Left ventricle myocardium inferior (tissue), 1 donor: ENCODE measurements at places on chromosomes 5 and 9. TPM values are rescaled to one million over a fixed set of nuclear protein-coding genes. Genes with fewer than 3 reads are reported as not detected.

Gene ADRA1B
- total RNA-seq, result 2.5 TPM

Gene IGFBPL1
- total RNA-seq, result not detected

Gene SAXO1
- total RNA-seq, result 0.03 TPM

Gene ARSK
- total RNA-seq, result 3.7 TPM

DNA sequence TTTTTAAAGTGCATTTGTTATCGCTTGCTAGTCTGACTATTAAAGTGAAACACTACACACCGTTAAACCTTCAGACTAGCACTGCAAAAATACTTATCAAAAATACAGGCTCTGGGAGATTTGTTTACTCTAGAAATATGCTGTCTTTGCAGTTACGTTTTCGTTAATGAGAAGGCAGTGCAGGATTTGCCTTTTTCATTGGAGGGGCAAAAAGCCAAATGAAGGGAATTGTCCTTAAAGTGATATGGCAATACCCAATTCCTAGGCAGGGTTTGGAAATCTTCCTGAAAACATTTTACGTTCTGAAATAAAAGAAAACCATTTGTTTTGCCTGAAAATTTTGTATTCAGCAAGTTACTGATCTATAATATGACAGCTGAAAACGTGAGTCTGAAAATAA, 1800.2 kb downstream of the MAT2B start:
- DNase-seq, result no peak

- DNase-seq, result no peak
These were observed 301.3 kb upstream of the IRX4 start for GRCh38 chr5:2184026-2184366.

DNA sequence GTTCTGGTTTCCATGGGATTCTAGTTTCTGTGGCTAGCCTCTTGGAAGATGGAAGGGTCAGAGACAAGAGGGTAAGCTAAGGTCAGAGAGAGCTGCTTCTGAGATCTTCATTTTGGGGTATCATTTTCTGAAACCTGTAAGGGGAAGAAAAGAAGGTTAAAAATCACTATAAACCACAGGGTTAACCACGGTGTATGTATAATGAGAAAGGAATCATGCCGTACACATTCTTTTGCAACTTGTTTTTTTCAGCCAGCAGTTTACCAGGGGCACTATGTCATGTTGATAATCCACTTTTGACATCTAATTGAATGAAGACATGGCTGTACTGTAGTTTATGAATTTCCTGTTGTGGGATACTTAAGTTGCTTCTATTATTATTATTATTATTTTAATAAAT, 164.4 kb downstream of the FOCAD start:
- no peak for DNase-seq

DNA sequence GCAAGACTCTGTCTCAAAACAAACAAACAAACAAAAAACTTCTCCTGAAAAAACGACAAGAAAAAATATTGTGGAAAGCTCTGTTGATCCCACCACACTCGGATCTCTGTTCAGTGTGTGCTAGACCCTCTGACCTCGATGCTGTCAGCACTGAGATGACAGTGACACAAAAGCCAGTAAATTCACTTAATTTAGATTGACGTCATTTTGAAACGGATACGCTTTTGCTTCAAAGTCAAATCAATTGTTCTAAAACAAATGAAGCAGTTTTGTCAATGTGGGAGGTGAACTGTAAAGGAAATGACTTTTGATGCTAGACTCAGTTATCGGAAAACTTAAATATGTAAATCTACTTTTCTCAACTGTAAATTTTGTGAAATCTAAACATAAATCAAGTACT, 26.6 kb downstream of the CCT5 start:
- no peak for DNase-seq

GRCh38 chr5:95262933-95263660, 21.8 kb downstream of the MCTP1 start:
- DNase-seq, result no peak

DNA sequence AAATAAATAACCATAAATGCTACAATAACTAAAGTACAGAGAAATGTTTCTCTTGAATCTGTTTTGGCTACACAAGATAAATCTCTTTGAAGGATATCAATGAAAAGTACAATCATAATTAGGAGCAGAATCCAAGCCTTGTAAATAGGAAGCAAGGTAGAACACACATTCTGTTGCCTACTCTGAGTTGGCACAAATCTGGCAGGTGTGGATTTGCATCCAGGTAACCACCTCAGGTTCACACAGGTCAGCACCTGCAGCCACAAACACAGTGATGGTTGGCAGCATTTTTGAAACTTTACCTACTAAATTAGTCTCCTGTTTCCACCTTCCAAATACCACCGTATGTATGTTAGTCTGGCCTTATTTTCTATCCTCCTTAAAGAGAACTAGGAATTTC, 105.3 kb upstream of the PIK3R1 start:
- no peak for DNase-seq

- DNase-seq, result no peak
These were observed 15.3 kb downstream of the BICD2 start for GRCh38 chr9:92749071-92749933.

- no peak for DNase-seq
These were observed 41.4 kb upstream of the LRRC14B start for GRCh38 chr5:149745-150485.

DNA sequence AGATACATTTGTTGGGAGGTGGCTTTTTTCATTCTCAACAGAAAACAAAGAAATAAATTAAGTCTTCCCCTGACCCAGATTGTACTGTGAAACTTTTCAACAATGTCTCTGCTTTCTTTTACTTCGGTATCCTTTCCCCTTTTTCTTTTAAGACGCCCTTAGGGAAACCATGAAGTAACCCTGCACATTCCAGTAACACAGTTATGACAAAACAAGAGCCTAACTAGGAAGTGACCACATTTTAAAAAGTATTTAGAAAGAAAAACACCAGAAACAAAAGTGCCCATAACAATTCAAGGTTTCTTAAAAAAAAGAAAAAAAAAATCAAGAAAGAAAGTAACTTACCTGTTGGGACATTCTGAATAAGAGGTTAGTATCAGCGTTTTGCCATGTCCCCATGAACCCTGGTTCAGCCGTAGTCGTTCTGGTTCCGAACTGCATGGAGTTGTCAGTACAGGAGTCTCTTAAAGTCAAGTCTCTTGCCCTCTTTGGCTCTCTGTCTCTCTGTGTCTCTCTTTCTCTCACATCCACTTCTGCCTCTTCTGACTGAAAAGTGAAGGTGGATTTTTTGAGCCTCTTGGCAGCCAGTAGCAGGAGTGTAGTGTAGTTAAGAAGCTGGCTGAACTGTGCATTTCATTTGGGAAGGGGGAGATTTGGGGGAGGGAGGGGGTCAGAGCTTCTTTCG, 142.9 kb downstream of the BNC2 start:
- no peak for DNase-seq

DNA sequence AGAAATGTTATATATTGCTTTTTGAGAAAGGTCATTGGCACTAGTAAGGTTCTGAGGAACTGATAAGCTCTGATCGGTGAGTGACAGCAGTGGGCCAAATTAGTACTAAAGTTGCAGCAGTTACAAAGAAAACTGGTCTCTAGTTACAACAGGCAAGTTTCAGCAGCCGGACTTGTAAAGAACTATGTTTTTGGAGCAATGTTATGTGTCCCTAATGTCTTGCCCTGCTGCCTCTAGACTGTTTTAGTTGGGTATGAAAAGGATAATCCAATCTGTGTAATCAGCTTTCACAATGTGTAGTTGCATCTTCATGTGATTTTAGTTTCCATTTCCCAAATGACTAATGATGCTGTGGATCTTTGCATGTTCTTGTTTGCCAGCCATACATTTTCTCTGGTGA, 113.5 kb downstream of the CAMK4 start:
- DNase-seq, result no peak

GRCh38 chr5:10565785-10566542, 2.1 kb downstream of the ANKRD33B start:
- DNase-seq, result no peak

- DNase-seq, result no peak
These were observed 34.0 kb downstream of the RASGEF1C start for GRCh38 chr5:180175015-180175431.

GRCh38 chr9:134951994-134952393, 34.3 kb upstream of the FCN1 start:
- no peak for DNase-seq

GRCh38 chr5:167254132-167254531, 1037.3 kb upstream of the WWC1 start:
- no peak for DNase-seq

GRCh38 chr5:171705036-171705435, 80.6 kb upstream of the SMIM23 start:
- no peak for DNase-seq

GRCh38 chr9:133401588-133401987, 16.2 kb downstream of the REXO4 start:
- DNase-seq, result no peak

- no peak for DNase-seq
These were observed 48.9 kb upstream of the CHD1 start for GRCh38 chr5:98977723-98978122.

DNA sequence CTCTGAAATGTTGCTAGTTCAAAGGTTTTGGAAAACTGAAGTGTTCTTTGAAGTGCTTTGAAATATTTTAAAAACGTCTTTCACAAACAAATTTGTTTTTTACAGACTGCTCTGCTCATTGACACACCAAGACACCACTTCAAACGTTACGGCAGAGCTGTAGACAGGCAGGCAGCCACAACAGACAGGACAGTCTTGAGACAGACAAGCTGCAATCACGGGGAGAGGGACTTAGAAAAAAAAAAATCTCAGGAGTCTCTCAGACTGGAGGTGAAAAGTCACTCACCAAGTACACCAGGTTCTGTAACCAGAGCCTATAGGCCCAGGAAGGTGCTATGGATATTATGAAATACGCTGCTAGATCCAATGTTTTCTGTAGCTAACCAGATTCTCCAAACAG, 135.4 kb downstream of the ISL1 start:
- DNase-seq, result no peak
